Cortex of kidney (tissue), 1 donor: ENCODE measurements at places on chromosomes 13 and 19.

DNA sequence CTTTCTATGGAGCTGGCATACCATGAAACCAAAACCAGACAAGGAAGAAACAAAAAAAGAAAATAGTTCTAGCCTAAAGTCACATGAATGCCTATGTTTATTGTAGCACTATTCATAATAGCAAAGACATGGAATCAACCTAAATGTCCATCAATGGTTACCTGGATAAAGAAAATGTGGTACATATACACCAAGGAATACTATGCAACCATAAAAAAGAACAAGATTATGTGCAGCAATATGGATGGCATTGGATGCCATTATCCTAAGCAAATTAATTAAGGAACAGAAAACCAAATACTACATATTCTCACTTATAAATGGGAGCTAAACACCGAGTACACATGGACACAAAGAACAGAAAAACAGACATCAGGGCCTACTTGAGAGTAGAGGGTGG lies 10.5 kb downstream of the ZNF780A start:
- no peak for DNase-seq

DNA sequence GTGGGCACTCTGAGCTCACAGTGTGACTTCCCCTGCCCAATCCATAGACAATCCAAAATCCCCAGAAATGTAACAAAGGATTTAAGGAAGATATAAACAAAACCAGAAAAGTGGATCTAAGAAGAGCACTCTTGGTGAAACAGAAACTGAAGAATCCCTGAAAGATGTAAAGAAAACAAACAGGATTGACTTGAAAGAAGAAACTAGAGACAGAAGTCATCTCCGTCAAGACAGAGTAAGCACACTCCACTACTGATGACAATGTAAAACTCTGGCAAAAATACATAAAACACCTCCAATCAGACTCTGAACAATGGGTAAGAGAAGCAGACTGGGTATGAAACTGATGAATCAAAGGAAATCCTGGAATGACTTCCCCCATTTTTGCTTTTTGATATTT lies 13.5 kb downstream of the TUBGCP3 start:
- DNase-seq: no peak

- DNase-seq: no peak
Measured at GRCh38 chr19:10718205-10719196, 622 bp downstream of the DNM2 start.

DNA sequence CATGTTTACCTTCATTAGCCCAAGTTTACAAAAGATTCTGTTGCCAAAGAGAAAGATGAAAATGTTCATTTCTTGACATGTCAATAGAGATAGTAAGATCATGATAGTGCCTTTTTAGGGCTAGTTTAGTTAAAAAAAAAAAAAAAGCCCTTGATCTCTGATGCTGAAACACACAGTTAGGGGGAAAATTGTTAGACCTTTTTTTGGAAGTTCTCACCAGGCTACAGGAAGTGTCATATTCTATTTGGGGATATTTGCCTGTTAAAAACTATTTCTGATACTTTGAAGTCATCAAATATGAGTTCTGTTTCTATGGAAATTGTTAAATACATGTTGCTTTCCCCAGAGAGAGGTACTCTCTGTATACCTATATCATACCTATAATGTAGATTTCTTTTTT lies 21.6 kb downstream of the SLAIN1 start:
- DNase-seq: no peak

- no peak for DNase-seq
Measured at GRCh38 chr19:16782719-16783118, 46.5 kb upstream of the SIN3B start.

DNA sequence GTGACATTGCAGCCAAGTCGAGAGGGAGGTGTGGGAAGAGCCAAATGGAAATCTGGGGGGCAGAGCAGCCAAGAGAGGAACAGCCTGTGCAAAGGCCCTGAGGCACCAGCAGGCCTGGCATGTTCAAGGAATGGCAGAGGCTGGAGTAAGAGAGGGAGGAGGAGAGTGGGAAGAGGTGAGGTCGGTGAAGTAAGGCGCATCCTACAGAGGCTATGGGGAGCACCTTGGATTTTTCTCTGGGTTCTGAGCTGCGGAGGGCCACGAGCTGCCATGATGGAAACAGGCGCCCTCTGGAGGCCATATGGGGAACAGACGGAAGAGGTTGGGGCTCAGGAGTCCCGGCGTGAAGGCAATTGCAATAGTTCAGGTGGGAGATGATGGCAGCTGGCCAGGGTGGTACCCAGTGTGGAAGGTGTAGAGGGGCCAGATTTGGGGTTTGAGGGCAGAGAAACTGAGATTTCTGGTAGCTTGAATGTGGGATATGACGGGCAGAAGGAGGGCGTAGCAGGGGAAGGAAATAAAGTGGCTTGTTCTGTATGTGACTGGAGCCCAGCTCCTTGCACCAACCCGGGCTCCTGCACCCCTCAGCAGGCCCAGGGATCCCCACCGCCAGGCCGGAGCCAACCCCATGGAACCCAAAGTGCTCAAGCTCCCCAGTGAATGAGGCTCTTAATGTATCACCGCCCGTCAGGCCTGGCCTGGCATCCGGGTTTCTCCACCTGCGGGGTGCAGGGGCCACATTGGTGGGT lies 20.5 kb upstream of the STRN4 start:
- no peak for DNase-seq

- no peak for DNase-seq
Measured at GRCh38 chr13:76822698-76823267, 63.4 kb downstream of the KCTD12 start.

GRCh38 chr19:49997709-49998108 lies 27.5 kb downstream of the VRK3 start:
- DNase-seq: no peak

- DNase-seq: no peak
Measured at GRCh38 chr13:110294146-110294545, 12.8 kb downstream of the COL4A1 start.

DNA sequence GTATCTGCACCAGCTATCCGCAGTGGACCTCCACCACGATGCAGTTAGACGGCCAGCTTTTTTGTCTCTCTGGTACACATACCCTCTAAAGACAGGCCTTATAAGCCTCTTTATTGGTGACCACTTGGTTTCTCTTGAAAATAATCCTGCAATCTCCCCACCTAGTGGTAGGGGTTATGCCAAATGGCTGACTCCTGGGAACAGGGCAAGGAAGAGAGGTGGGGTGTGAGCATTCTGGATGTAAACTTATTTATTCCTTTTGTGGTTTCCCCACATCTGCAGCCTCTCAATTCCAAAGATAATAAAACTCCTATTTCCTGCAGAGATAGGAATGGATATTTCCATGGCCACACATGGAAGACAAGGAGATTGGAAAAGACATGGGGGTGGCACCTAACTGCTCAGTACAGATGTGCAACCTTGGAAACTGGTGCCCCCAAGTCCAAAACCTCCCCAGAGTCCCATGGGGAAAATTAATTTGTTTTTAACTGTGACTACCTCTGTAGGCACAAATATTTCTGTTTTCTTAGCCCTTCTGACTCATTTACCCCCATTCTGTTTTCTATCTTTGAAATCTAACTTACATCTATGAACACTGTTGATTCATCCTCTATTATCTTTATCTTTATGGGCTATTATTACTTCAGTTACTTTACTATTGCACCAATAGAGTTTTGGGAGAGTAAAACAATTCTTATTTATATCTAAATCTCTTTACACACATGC lies 112.7 kb upstream of the TSHZ3 start:
- no peak for DNase-seq

DNA sequence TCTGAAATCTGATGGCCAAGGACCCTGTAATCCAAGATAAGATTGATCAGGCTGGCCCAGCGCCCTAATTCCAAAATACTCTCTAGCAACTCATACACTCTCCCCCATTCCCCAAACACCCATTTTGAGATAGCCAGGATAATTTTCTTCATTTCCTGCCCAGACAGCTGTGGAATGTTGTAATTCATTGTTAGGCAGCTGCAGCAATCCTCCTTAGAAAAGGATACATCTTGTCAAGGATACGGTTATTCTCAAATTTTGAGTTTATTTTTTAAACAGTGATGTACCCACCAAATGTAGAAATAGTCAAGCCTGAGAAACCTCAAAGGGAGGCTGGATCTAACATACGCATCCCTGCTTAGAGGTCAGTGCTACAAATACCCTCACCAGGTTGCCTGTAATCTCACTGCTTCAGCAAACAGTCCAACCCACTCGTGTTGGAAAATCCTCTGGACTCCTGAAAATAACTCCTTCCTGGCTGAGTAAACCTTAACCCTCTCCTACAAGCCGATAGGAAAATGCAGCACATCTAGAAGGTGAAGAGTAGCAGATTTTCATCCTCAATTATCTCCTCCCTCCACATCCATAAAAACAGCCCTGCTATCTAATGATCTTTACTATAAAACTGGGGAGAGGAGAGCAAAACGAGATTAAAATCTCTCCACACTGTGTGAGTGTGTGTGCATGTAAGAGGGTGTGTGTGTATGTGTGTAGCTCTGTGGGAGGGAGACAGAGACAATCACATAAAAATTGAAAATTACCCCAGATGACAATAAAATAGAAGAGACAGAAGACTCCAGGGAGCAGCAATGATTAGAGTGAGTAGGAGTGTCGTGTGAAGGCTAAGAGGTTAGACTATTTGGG lies 683.1 kb downstream of the DIAPH3 start:
- DNase-seq: no peak

DNA sequence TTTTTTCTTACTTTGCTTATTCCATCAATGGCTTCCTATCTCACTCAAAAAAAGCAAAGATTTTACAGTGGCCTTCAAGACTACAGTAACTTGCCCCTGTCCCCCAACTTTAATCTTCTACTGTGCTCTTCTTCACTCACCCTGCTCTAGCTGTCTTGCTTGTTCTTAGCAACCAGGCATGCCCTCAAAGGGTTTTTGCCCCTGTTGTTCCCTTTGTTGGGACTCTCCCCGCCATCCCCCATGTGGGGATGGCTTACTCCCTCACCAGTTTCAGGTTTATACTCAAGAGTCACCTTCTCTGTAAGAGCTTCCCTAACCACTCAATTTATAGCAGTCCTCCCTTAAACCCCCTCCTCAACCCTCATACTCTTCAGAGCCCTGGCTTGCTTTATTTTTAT lies 5.4 kb downstream of the MTMR6 start:
- DNase-seq: no peak

DNA sequence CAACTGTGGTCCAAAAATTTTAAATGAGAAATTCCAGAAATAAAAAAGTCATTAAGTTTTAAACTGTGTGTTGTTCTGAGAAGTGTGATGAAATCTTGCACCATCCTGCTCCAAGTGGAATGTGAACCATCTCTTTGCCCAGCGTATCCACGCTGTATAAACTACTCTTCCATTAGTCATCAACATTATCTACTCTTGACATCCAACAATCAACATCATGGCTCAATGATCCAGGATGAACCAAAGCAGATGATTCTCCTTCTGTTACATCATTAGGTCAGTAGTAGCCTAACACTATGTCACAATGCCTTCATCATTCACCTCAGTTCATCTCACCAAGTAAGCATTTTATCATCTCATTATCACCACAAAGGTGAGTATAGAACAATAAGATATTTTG lies 55.3 kb downstream of the SUCLA2 start:
- DNase-seq: no peak

- DNase-seq: no peak
Measured at GRCh38 chr13:100694722-100695508, 20.3 kb upstream of the TMTC4 start.

DNA sequence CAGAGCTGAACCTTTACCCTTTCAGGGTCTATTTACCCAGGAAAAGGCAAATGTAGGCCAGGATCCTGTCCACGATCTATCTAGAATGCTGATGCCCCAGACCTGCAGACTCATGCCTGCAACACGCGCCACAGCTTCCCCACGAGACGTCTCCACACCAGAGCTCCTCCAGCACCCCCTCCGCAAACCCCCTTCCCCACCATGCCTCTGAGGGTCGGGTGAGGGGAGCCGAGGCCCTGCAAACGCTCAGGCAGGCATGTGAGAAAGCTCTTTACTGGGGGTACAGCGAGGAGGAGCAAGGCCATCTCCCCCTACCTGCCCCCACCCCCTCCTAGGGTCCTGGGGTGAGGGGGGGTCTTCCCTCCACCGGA lies 8.9 kb downstream of the DYRK1B start:
- no peak for DNase-seq

- DNase-seq: no peak
Measured at GRCh38 chr13:49812812-49813211, 20.3 kb upstream of the KPNA3 start.

DNA sequence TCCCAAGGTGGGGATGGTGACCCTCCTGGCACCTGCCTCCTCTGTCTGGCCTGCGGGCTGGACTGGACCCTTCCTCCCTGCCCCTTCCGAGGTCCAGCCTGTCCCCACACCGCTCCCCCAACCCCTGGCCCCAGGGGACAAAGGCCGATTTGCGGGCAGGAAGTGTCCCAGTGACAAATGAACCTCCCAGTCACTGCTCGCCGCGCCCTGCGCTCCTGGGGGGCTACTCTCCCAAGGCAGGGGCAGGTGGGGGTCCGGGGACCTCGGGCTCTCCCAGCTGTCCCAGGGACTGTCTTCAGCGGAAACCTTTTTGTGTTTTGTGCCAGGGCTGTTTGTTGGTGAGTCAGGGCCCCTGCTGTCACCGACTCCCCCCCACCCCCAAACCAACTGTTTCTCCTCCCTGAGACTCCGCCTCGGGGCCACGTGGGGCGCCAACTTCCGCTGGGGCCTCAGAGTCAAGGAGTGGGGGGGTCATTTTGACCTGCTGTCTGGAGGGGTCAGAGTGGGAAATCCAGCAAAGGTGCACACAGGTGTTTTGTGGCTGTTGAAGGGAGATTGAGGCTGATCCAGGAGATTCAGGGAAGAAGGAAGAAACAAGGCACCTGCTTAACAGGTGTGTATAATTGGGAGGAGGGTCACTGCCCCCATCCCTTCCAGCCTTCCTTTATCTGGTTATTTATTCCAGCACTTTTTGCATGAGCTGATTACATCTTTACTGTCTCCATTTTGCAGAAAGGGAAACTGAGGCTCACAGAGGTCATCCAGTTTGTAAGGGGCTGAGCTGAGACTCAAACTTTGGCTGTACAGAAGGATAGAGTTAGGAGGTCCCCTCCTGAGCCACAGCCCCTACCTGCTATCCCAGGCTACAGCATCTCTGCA lies 831 bp downstream of the PGPEP1 start:
- DNase-seq: no peak

DNA sequence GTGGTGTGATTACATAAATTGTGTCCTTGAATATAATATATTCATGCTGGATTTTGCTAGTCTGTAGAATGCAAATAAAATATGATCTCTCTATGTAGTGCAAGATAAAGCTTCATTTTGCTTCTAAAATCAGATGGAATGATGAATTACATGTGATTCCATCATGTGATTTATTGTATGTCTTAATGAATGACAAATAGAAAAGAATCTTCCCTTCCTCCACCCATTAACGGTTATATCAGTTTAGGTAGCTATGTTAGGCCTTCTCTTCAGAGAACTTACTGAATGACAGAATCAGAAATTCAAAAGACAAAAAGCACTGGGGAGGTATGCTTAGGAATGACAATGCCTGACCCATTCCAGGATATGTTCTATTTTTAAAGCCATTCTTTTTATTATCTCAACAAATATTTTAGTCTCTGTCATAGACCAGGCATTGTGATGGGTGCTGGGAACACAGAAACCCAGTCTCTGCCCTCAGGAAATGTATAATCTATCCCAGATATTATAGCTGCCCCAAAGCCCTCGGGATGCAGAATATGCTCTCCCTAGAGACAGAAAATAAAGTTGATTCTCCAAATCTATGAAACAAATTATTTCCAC lies 90.6 kb downstream of the TEX26 start:
- no peak for DNase-seq

- DNase-seq: no peak
Measured at GRCh38 chr13:24279327-24280110, 29.9 kb upstream of the C1QTNF9 start.

GRCh38 chr13:37869756-37870488 lies at the start of gene TRPC4:
TSS of gene TRPC4 (minus strand) at chr13:37869772. CDS start at chr13:37783333, 86,439 bp downstream.
- no peak for DNase-seq
